ENCODE measurements at places on chromosomes 16 and 17.

DNA sequence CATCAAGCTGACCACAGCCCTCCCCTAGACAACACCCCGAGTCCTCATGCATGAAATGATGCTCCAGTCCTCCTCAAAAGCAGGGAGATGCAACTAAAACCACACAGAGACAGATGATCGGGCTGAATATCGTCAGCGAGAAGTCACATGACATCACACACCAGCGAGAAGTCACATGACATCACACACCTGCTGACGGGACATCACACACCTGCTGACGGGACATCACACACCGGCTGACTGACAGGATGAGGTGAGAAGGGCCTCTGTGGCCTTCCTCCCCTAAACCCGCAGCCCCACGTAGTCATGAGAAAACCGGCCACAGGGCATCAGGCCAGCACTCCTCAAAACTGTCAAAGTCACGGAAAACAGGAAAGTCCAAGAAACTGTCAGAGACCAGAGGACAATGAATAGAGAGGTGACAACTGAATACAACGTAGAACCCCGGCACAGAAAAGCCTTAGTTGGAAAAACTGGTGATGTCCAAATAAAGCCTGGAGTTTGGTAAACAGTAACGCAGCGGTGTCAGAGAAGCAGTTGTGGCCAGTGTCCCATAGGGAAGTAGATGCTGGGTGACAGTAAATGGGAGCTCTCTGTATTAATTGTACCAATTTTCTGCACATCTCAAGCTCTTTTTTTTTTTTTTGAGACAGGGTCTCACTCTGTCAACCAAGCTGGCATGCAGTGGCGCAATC, 14.3 kb downstream of the LITAF start:
- DNase-seq = no peak

DNA sequence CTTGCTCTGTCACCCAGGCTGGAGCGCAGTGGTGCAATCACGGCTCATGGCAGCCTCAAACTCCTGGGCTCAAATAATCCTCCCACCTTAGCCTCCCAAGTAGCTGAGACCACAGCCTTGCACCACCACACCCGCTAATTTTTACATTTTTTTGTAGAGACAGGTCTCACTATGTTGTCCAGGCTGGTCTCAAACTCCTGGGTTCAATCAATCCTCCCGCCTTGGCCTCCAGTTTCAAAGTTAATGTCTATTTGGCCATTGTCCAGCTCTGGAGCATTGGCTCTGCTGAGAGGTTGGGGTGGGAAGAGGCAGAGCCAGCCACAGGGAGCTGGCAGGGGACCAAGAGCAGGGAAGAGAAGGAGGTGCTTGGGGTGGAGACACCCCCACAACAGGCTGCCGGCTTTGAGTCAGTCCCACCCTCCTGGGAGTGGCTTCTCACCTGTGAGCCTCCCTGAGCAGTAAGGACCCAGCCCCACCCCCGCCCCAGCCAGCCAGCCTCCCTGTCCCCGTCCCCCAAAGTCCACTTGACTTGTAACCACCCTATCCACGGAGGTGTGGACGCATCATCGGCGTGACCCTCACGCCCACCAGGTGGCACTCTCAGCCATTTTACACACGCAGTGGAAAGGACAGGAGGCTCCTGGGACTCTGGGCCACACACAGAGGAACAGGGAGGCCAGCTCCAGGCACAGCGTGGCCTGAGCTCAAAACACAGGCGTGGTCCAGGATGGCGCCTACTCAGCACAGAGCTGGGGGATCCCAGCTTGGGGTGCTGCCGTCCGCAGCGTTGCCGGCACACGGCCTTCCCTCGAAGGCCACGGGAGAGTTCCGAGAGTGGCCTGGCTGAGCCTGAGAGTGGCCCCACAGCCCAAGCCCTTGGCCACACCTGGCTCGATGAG, 22.8 kb upstream of the PVALEF start:
- DNase-seq = peak; percentile 53

DNA sequence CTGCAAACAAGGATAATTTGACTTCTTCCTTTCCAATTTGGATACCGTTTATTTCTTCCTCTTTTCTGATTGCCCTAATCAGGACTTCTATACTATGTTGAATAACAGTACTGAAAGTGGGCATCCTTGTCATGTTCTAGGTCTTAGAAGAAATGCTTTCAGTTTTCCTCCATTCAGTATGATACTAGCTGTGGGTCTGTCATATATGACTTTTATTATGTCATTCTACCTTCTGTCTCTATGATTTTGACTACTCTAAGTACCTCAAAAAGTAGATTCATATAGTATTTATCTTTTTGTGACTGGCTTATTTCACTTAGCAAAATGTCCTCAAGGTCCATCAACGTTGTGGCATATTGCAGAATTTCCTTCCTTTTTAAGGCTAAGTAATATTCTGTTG, 111.5 kb upstream of the RBBP6 start:
- no peak for DNase-seq

GRCh38 chr16:66344533-66345145, 21.9 kb upstream of the CDH5 start:
- peak; percentile 58 for DNase-seq

GRCh38 chr16:3013998-3014690, 1.4 kb downstream of the CLDN9 start:
- no peak for DNase-seq

DNA sequence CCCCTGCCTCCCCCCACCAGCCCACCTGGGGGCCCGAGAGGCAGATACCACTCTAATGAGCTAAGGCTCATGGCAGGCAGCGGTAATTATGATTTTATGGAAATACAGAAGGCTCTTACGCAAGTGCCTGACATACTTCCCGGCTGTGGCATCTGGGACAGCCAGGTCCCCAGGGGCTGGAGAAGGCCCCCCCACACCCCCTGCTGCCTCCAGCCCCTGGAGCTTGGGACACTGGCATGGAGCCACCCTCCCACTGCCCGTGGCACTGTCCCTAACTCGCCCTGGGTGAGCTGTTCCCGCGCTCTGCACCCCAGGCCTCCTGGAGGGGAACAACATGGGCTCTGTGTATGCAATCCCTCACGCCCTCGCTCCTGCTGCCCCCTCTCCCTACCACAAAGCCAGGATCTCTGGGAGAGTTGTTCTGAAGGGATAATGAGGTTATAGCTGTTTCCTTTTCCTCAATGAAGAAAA, 5.4 kb upstream of the STAC2 start:
- no peak for DNase-seq

GRCh38 chr17:72397687-72398086, 276.9 kb downstream of the SOX9 start:
- no peak for DNase-seq

DNA sequence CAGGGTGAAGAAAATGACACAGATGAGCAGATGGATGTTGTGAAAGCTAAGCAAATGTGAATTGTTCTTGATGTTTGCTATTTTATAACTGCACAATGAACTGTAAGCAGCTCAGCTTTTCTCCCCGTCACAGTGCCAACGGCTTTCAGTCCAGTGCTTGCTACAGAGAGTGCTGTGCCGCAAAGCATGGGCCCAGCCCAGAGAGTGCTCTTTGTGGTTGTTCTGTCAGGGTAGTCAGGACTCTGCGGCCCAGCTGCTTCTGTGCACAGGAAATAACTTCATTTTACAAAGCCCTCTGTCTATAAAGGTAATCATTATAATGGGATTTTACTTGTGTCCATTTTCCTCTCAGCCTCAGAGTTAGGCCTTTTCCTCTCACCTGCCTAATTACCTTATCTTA, 39.1 kb downstream of the CDRT15 start:
- peak; percentile 40 for DNase-seq

GRCh38 chr17:61411261-61412142, 11.9 kb downstream of the TBX2 start:
- no peak for DNase-seq

- DNase-seq = no peak
These were observed 12.6 kb downstream of the TBC1D24 start for GRCh38 chr16:2487517-2487842.

GRCh38 chr17:48374650-48375230, 55.3 kb downstream of the SKAP1 start:
- no peak for DNase-seq

DNA sequence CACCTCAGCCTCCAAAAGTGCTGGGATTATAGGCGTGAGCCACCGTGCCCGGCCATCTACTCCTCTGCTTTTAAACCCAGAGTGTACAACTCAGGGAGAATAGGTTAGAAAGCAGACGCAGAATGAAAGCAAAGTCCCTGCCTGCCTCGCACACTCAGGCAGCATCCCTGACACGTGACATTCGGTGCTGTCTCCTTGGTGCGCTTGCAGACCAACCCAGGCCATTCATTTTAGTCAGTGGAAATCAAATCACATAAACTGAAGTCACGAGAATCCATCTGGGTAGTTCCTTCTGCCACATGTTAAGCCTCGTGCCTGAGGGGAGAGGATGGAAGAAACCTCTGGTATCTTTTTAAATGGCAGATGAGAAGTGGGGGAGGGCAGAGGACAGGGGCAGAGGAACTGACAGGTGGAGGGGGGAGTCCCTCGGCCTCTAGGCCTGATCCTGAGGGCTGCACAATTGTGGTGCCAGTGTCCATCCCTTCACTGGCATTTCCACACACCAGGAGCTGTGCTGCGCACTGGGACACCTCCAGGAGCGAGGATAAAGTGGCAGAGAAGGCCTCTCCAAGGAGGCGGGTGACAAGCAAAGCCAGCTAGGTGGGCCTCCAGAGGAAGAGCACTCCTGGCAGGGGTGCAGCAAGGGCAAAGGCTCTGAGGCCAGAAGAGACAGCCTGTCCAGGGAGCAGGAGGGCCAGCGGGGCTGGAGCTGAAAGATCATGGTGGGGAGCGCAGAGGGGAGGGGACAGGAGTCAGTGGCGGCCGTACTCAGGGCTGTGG, 196.3 kb downstream of the KATNIP start:
- no peak for DNase-seq

DNA sequence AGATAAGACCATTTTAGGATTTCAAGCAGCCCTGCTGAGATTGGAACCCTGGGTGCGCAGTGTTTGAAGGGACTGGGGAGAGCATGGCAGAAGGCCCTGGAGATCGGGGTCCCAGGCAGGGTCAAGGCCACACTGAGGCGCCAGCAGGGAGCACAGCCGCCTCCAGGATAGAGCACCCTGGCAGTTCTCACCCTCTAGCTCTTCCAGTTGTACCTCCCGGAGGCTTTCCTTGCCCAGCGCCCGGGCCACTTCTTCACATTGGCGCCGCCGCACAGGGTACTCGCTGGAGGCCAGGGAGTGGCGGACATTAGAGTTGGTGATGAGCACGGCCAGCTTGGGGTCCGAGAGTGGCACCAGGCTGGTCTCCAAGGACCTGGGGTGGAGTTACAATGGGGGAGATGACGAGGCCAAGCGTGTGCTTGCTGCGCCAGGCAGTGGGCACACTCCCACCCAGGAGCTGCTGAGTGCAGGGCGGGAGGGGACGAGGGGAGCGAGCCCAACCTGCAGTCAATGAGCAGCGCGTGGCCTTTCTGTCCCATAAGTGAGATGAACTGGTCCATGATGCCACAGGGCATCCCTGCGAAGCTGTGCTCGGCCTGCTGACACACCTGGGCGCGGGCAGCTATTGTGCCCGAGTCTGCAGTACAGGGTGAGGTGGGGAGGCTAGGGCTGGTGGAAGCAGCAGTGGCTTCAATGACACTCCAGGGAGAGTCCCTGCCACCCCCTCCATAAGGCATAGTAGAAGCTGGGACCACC, 2.3 kb downstream of the GALK1 start:
- DNase-seq = no peak

Measured in stimulated activated CD4-positive, alpha-beta T cell treated with anti-CD3 and anti-CD28 coated beads, Interleukin-2, amount 100 ng/mL, for 48 hours (primary cell).